ENCODE measurements at places on chromosomes 7 and 10.

GRCh38 chr7:131844369-131844768 is 287.9 kb upstream of the PODXL start:
- no peak for DNase-seq

DNA sequence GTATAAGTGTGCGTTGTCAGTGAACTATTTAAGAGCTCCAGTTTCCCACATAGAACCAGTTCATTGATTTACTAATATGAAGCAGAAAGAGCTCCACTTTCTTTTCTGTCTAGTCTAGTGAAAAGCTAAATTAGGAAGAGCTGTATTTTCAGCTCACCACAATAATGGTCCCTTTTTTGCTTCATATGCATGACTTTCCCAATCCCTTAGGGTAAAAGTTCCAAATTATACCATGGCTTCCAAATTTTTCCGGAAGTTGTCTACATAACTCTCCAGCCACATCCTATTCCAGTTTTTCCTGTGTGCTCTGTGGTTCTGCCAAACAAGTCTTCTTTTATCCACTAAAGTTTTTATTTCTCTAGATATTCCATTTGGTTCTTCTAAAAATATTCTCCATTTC is 685.2 kb downstream of the REEP3 start:
- DNase-seq, result no peak

DNA sequence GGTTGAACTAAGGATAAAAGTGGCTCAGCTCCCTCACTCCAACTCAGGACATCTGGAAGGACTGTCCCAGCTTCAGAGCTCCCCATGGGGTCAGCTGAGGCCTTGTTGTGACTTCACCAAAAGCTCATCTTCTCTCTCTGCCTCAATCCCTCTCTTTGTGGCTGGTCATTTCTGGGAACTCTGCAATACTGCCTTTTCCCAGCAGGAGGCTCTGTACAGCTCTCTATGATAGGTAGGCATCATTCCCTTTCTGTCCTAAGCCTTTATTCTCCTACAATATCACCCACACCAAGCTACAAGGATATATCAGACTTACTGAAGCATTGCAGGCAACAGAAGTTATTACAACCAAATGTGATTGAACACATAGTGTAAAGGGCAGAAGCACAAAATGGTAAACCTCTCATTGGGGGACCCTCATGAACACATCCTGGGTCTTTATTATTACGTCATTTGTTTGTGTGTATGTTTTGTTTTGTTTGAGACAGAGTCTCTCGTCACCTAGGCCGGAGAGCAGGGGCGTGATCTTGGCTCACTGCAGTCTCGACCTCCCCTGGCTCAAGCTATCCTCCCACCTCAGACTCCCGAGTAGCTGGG is 36.7 kb upstream of the PRPS1L1 start:
- peak; percentile 15 for DNase-seq

DNA sequence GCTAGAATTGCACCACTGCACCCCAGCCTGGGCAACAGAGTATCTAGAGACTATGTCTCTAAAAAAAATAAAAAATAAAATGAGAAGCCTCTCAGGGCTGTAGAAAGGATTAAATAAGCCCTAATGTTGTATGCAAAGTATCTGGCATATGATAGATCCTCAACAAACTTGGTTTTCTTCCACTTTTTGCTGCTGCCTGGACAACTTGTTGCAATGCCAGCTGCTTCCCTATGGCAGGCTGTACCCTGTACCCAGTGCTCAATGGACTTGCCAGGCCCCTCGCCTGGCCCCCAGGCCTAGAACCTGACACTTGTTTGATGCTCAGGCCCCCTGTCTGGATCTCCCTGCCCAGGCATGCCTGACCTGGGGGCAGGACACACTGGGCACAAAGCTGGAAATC is 28.5 kb upstream of the CDH23 start:
- DNase-seq, result no peak

DNA sequence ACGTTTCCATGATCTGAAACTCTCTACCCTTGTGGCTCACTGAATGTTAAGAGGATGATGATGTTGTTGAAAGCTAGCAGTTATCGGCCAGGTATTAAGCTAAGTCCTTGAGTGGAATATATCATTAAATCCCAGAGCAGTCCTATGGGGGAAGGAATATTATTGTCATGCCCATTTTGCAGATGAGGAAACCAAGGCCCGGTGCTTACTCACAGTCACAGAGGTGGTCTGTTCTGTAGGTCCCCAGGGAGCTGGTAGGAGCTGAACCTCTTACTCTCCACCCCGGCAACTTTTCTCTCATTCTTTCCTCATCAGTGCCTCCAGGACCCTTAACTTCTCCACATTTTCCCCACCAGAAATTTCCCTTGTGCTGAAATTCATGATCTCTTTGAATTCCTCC is 62.6 kb downstream of the ARMC3 start:
- no peak for DNase-seq

GRCh38 chr7:149109969-149110368 is 16.2 kb downstream of the ZNF425 start:
- DNase-seq, result no peak

- DNase-seq, result no peak
Measured at GRCh38 chr10:8455181-8455580, 400.7 kb downstream of the GATA3 start.

- no peak for DNase-seq
Measured at GRCh38 chr10:30433306-30433729, 666 bp upstream of the MAP3K8 start.

DNA sequence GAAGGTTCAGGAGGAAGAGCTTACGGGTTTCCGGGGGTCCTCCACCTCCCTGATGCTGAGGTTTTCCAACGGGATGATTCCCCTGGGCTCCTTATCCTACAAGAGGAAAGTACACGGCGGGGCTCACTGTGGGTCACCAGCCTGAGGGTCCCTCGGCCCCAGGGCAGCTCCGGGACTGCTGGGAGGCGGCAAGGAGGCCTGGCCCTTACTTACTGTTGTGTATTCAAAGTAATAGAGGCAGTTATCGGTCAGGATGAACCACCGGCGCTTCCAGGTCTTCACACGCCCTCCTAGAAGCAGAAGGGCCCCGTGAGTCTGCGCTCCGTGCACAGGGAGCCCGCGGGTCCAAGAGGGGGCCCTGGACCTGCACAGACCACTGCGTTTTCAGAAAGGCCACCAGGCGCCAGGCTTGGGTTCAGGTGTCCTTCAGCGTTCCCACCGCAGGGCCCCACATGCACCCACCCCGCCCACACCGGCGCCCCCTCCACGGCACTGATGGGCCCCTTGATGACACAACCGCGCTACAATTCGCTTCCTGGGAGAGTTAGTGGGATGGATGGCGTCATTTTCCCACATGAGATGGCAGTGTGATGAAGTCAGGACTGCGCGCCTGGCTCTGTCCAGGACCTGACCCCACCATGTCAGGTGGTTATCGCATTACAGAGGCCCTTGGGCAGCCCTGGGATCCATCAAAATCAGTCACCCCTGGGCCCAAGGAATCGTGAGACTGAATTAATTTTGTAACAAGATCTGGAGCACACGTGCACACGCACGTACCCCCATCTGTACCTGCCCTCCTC is 106.7 kb downstream of the CYTH3 start:
- no peak for DNase-seq

DNA sequence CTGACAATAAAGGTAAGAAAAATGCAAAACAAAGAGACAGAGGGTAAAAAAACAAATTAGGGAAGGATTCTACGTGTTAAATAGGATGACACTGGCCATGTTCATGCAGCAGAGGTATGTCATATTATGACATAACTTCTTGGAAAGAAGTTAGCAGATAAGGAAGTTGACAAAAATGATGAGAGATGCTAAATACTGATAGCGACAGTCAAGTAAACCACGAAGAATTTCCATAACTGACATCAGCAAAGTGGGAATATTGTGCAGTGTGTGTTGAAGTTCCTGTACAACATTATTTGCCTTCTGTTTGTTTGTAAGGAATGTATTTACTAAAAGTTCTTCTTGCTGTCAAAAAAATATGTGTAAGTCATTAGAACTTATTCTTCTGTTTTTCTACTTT is 29.5 kb downstream of the MDH2 start:
- DNase-seq, result no peak

- DNase-seq, result peak; percentile 79
Measured at GRCh38 chr7:2978408-2978807, 65.3 kb downstream of the CARD11 start.
